ENCODE measurements at places on chromosomes 4 and X.

- no peak for DNase-seq
Observed at GRCh38 chrX:19627533-19627932, 112.2 kb upstream of the MAP3K15 start.

GRCh38 chr4:84596826-84597225 is 13.9 kb downstream of the CDS1 start:
- no peak for DNase-seq

DNA sequence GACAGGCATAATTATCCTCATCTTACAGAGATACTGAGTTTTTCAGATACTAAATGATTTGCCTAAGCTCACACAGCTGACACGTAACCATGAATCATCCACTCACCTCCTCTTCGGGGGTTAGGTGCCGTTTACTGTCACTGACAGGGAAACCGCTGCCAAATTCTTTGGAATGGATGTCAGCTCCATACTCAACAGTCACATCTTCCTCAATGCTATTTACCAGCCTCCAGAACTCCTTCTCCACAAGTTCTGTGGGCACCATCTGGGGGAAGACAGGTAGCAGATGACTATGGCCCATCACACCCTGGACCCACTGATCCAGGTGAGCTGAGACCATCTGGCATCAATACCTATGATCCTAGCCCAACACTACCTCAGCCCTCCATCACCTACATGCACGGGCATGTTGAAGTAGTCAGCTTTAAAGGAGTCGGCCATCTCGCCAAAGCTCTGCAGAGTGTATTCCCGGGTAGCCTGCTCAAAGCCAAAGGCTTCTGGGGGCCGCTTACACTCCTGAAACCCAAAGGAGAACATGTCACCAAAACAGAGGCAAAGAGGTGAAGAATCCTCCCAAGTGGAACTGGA is 13.5 kb downstream of the KDM5C start:
- DNase-seq: no peak

DNA sequence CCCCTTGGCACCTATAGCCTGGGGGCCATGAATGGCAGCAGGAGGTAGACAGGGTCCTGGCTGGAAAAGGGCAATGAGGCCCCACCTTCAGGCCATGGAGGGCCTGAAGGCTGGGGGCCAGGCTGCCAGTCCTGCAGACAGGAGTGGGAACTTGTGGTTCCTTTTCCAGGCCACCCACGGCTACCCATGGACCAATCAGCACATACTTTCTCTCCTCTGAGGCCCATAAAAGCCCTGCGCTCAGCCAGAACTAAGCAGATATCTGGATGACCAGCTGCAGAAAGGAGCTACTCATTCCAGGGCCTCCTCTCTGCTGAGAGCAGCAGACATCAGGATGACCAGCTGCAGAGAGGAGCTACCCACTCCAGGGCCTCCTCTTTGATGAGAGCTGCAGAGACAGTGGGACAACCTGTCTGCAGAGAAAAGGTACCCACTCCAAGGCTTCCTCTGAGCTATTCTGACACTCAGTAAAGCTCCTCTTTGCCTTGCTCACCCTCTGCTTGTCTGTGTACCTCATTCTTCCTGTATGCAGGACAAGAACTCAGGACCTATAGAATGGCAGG is 67.2 kb downstream of the NAA11 start:
- no peak for DNase-seq

Data from right hindlimb (tissue), 1 donor.